ENCODE measurements at places on chromosomes 13 and 19. TPM values are rescaled to one million over a fixed set of nuclear protein-coding genes. Genes with fewer than 3 reads are reported as not detected.

Gene SULT2A1
- not detected for total RNA-seq

Gene B3GNT3
- 0.10 TPM for total RNA-seq

Gene OR4F17
- not detected for total RNA-seq

Gene PSG6
- not detected for total RNA-seq

Gene RNF225
- 0.67 TPM for total RNA-seq

Gene TUBA3C
- not detected for total RNA-seq

Gene PPFIA3
- total RNA-seq: 4.9 TPM
